ENCODE measurements at places on chromosomes 11 and 22.

DNA sequence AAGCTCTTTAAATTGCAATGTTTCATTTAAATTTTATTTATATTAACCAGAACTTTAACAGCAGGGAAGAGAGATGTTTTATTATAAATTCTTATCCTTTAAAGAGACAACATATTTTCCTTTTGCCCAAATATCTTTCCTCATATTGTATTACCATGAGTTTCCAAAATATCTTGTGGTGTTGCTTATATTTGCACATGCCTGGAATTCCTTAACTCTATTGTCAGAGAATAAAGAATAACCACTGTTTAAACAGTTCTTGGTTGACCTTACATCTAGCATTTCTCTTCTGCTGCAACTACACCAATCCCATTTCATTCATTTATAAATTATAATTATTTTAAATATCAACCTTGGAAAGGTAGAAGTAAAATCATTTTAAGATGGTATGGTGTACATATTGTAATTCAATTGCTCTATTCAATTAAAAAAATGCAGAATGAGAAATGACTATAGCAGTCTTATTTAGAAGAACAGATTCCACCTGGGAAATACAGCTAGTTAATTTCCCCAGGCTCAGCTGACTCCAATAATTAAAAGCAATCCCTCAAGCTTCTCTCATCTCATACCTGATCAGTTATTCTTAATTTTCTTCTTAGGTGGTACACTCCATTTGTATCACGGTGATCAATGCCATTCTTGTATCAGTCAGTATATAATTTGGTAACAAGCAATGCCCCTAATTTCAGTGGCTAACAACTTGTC, 923.3 kb downstream of the KCNA4 start:
- DNase-seq = no peak

- no peak for DNase-seq
Measured at GRCh38 chr11:47628026-47628425, 14.3 kb downstream of the MTCH2 start.

- no peak for DNase-seq
Measured at GRCh38 chr11:25691959-25692358, 640.0 kb upstream of the ANO3 start.

GRCh38 chr22:28015676-28016601, 96.9 kb upstream of the PITPNB start:
- peak; percentile 58 for DNase-seq

- no peak for DNase-seq
Measured at GRCh38 chr11:32847511-32847910, 17.8 kb downstream of the PRRG4 start.

GRCh38 chr11:27524155-27524554, 17.6 kb upstream of the LIN7C start:
- DNase-seq = no peak

- no peak for DNase-seq
Measured at GRCh38 chr22:23359583-23360123, 179.3 kb downstream of the BCR start.
